Activated effector memory CD4-positive, alpha-beta T cell treated with Interleukin-2 at 50 U/mL for 16 hours (primary cell): ENCODE measurements at places on chromosomes 1 and 21.

DNA sequence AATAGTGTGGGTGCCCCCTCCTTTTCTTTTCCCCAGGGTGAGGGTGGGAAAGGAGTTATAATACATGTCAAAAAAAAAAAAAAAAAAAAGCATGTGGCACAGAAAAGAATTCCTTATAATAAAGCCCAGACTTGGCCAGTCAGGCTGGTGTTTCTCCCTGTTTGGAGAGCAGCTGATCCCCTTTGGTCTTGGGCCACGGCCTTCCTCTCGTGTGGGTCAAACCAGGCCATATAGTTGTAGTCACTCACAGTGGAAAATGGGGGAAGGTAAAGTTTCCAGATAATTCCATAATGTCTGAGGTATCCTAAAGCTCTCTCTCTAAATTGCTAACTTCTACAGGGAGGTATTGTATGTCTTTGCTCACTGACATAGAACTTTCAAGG lies 22.0 kb downstream of the CLIC6 start:
- no peak for DNase-seq

- DNase-seq = no peak
These were observed 30.6 kb downstream of the COL6A1 start for GRCh38 chr21:46012154-46012553.

GRCh38 chr1:16009030-16009460 lies 5.0 kb downstream of the SRARP start:
- DNase-seq = peak; percentile 53

- no peak for DNase-seq
These were observed 213.8 kb downstream of the PLA2G4A start for GRCh38 chr1:187042538-187042937.
